ENCODE measurements at places on chromosomes 3 and 15. TPM values are rescaled to one million over a fixed set of nuclear protein-coding genes. Genes with fewer than 3 reads are reported as not detected.

The GOLGA6L4 gene
- 3.6 TPM for total RNA-seq

The SNTN gene
- not detected for total RNA-seq

- H3K4me1 ChIP-seq = no peaks in the 10 kb centered on the region
- H3K27me3 ChIP-seq = no peaks in the 10 kb centered on the region
- no peak overlapping the region for H3K4me3 ChIP-seq
- DNase-seq = no peak
- H3K27ac ChIP-seq = no peak overlapping the region
These were observed 429.8 kb downstream of the EPHB1 start for GRCh38 chr3:135224815-135225362.

DNA sequence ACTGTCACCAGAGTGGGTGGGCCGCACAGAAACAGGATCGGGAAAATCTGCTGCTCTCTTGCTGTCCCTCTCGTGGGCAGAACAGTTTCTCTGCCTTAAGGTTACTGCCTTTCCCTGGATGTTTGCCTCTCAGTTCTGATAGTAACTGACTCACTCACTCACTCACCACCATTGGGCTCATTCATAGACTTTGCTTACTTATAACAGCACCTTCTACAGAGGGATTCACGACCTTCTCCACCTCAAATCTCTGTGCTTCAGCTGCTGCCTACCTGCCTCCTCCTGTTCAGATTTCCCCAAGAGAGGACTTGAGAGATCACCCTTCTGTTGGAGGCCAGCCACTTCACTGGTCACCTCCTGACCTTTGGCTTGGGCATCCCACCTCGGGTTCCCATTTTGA, 147.7 kb upstream of the ICE2 start:
- DNase-seq = no peak
- H3K4me1 ChIP-seq = no peaks in the 10 kb centered on the region
- H3K27ac ChIP-seq = no peak overlapping the region
- H3K4me3 ChIP-seq = no peak overlapping the region
- H3K36me3 ChIP-seq = no peaks in the 10 kb centered on the region

DNA sequence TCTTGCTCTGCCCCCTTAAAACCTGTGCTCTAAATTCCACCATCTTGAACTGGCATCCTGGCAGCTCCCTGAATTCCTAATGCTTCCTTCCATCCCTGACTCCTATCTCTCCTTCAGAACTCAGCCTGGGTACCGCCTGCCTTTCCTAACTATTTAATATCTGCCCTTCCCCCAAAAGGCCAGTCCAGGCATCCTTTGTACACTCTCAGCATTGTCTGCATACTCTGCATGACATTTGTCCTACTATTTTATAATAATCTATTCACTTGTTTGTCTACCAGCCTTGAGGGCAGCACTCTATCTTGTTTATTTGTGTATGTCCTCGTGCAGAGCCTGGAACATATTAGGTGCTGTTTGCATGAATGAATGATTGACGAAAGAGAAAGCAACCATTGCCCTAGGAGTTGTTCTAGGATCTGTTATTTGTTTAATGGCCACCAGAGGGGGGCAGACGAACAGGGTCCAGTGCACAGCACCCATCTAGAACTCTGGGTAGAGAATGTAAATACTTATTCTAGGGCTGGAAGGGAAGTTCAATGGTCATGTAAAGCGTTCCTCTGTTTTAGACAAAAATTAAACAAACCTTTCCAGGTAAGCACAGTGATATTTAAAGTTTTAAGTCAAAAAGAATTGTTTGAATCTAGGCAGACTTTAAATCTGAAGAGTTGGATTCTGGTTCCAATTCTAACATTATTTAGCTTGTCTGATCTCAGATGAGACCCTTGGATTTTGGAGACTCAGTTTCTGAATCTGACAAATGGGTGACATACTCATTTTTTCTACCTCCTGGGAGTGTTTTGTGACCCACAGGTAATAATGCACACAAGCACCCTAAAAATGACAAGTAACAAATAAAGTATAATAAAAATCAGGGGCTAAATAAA, 125.8 kb upstream of the GALNT15 start:
- H3K27me3 ChIP-seq = no peaks in the 10 kb centered on the region
- no peaks in the 10 kb centered on the region for H3K36me3 ChIP-seq
- no peak overlapping the region for H3K4me3 ChIP-seq
- no peaks in the 10 kb centered on the region for H3K4me1 ChIP-seq
- H3K27ac ChIP-seq = no peak overlapping the region

- no peak overlapping the region for H3K27ac ChIP-seq
- no peaks in the 10 kb centered on the region for H3K36me3 ChIP-seq
- H3K4me3 ChIP-seq = no peak overlapping the region
- no peaks in the 10 kb centered on the region for H3K27me3 ChIP-seq
- H3K4me1 ChIP-seq = no peaks in the 10 kb centered on the region
These were observed 123.4 kb downstream of the ATP10A start for GRCh38 chr15:25739687-25740121.

DNA sequence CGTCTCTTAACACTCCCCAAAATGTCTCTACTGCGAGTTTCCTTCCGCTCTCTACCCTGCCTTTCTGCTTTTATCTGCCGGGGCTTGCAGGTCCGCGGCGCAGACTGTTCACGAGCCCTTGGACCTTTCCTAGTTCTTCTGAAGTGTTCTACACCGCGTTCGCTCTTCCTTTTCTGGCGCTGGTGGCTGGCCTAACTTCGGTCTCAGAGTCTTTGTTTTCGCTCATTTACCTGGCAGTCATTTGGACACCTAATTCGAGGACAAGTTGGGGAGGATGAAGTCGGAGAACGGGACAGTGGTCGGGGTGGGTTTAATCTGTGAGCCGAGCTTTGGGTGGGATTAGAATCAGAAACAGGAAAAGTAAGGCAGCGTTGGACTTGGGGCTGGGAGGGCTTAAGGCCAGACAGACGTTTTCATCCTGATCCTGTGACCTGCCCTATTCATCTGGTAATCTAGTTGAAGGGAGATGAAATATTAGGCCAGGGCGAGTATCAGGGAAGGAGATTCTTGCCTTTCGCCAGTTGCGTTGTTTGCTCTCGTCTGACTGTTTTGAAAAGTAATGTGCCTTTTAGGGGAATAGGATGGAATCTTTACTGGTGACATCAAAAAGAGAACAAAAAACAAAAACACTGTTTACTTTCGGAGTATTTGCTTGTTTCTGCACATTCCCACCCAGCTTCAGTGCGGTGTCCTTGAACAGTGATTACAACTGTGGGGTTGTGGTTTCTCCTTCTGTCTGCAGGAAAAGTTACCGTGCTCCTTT, 1.8 kb downstream of the DIPK2A start:
- peak overlapping the region; percentile 92 for H3K4me3 ChIP-seq
- no peaks in the 10 kb centered on the region for H3K27me3 ChIP-seq
- H3K27ac ChIP-seq = no peak overlapping the region
- no peaks in the 10 kb centered on the region for H3K4me1 ChIP-seq

DNA sequence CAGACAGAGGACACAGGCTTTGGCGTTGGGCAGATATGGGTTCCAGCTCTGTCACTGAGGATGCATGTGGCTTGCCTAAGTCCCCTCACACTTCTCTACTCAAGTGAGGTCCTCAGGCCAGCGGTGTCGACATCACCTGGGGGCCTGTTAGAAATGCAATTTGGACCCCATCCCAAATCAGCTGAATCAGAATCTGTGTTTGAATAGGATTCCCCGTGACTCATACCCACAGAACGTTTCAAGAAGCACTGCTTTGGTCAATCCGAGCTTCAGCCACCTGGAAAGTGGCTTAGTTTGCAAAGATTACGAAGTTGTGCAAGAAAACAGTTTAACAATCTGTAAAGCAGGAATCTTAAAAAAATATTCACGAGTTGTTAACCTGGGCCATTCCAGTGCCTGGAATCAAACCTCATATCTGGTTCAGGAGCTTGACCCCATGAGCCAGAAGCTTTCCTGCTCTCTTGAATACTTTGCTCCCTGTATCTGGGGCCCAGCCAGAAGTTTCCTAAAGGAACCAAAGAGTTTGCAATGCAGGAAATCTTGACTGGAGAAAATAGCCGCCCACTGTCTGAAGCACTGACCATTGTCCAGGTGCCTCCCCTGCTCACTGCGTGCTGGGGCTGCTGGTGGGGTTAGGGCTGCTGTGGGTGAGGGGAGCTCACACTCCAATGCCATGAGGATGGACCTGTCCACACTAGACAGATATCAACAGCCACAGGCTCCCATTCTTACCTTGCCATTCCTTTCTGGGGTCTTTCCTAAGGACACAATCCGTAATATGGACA, 208.5 kb upstream of the LINGO1 start:
- H3K27me3 ChIP-seq = no peaks in the 10 kb centered on the region
- no peaks in the 10 kb centered on the region for H3K36me3 ChIP-seq
- no peaks in the 10 kb centered on the region for H3K4me1 ChIP-seq
- no peak overlapping the region for H3K27ac ChIP-seq
- DNase-seq = no peak

DNA sequence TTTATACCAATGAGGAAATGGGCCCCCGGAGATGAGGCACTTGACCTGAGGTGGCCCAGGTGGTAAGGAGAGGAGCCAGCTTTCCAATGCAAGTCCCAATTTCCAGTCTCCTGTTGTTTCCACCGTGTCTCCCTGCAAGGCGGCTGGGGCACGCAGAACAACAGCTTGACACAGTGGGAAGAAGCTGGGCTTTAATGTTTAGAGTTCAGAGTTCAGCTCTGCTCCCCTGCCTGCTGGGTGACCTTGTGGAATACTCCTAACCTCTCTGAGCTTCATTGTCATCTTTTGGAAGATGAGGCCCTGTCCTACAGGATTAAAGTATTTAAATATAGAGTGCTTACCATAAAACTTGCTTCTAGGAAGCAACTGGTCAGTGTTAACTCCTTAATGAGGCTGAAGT, 80.3 kb downstream of the SMAD3 start:
- H3K36me3 ChIP-seq = no peaks in the 10 kb centered on the region
- no peak overlapping the region for H3K27ac ChIP-seq
- no peaks in the 10 kb centered on the region for H3K27me3 ChIP-seq
- no peak for DNase-seq
- H3K4me3 ChIP-seq = no peak overlapping the region

GRCh38 chr15:99167201-99167600, 62.3 kb downstream of the SYNM start:
- H3K36me3 ChIP-seq = peaks cover 2% of the 10 kb centered on the region
- H3K4me3 ChIP-seq = no peak overlapping the region
- no peaks in the 10 kb centered on the region for H3K4me1 ChIP-seq
- no peak overlapping the region for H3K27ac ChIP-seq
- H3K27me3 ChIP-seq = no peaks in the 10 kb centered on the region

DNA sequence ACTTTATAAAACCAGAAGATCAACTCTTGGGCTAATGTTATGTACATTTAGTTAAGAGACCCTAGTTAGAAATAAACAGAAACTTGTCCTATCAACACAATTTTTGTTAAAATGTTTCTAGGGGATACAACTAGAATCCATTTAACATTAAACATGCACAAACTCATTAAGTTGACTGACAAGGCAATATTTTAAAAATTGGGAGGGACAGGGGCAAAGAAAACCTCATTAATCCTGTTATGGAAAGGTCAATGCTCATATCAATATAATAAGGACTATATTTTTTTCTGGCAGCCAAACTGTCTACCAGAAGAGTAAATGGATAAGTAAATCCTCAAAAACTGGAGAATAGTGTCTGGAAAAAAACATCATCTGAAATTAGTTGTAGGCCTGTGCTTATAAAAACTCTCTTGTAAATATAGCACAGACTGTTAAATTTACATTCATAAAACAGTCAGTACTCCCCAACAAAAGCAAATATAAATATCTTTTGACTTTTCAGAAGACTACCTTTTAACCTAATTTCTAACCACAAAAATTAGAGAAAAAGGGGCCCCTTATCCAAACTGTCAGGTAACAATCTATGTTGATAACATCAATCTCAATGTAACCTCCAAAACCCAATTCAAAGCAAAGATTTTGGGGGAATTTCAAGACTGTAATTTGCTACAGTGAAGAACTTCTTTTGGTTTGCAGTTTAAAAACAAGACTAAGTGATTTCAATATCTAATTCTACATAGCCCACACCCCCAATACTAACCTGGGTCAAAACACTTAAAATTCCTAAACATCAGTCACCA, 4.2 kb downstream of the TRA2B start:
- H3K4me1 ChIP-seq = no peaks in the 10 kb centered on the region
- H3K27ac ChIP-seq = no peak overlapping the region
- H3K4me3 ChIP-seq = no peak overlapping the region
- H3K27me3 ChIP-seq = no peaks in the 10 kb centered on the region

Measured in H1 (cell line).